Diencephalon (tissue), 1 donor: ENCODE measurements at places on chromosomes 12 and 14. TPM values are rescaled to one million over a fixed set of nuclear protein-coding genes. Genes with fewer than 3 reads are reported as not detected.

ALG10B gene
- 16.1 TPM for total RNA-seq

LRRIQ1 gene
- total RNA-seq, result 25.1 TPM

INHBC gene
- total RNA-seq, result not detected

SLC6A12 gene
- 11.8 TPM for total RNA-seq
